Skeletal muscle tissue (tissue), 5 donors: ENCODE measurements at places on chromosomes 3 and 15. TPM values are rescaled to one million over a fixed set of nuclear protein-coding genes. Genes with fewer than 3 reads are reported as not detected.

TRH gene
- 0.52 TPM for total RNA-seq

GATM gene
- 309 TPM for total RNA-seq

SMCO1 gene
- 3.7 TPM for total RNA-seq

FAM81A gene
- total RNA-seq, result 0.52 TPM

GOLGA8M gene
- total RNA-seq, result 1.0 TPM

ARHGEF26 gene
- 7.3 TPM for total RNA-seq

DALRD3 gene
- 27.7 TPM for total RNA-seq

CCDC39 gene
- not detected for total RNA-seq

OR5AC2 gene
- total RNA-seq, result not detected

ROPN1B gene
- total RNA-seq, result not detected
